ENCODE measurements at places on chromosomes 12 and 14.
A peak's percentile ranks its signal among the peaks of the same experiment; 100 is the strongest.

DNA sequence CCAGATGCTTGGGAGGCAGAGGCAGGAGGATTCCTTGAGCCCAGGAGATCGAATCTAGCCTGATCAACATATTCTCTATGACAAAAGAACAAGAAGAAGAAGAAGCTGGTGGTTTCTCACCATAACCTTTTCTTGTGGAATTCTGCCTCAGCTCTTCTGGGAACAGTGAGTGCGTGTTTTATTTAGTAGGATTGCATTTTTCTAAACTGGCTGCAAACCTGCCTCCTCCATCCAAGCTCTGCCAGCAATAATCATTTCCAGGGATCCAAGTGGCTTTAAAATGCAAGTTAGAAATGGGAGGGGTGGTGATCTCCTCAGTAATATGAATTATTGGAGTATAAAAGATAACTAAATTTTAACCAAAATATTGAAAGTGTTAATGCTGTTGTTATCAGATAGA is 46.1 kb upstream of the MMP17 start:
- DNase-seq = no peak

GRCh38 chr12:9948606-9949296 is 16.6 kb upstream of the CLEC2A start:
- DNase-seq = no peak

- peak; percentile 34 for DNase-seq
These were observed 62.8 kb downstream of the HRK start for GRCh38 chr12:116818341-116818856.

GRCh38 chr14:38848243-38848935 is 254.6 kb downstream of the SEC23A start:
- DNase-seq = no peak

DNA sequence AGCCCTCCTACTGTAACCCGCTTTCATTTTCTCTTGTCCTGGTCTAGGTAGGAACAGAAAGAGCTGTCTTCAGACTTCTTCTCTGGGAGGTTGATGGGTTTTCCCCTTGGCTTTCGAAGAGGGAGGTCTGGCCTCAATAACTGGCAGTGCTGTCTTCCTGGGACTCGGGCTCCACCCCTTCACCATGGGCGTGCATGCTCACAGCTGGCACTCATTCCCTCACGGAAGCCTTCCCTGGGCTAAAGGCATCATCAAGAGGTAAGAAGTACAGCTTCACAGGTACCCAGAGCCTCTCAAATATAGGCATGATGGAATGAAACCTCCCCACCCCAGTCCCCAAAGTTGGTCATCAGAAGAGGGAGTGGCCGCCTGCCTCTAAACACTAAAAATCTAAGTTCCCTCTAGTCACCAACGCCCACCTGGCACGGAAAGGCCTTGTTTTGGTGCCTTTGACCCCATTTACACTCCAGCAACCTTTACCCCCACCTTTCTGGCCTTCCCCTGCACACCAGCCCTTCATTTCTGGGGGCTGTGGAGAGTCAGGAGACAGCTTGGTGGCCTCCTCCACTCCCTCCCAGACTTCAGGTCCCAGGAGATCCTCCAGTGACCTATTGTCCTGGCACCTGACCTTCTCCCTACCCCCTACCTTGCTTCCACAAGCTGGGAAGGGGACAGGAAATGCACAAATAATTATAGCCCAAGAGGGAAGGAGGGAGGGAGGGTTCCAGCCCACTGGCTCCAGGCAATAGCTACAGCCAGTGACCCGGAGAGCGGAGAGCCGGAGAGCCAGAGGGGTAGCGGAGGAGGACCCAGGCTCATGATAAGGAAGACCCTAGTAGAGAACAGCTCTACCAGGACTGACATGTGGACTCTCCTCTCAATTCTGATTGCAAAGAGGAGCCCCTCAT is 2.8 kb downstream of the RAPGEF3 start:
- no peak for DNase-seq

DNA sequence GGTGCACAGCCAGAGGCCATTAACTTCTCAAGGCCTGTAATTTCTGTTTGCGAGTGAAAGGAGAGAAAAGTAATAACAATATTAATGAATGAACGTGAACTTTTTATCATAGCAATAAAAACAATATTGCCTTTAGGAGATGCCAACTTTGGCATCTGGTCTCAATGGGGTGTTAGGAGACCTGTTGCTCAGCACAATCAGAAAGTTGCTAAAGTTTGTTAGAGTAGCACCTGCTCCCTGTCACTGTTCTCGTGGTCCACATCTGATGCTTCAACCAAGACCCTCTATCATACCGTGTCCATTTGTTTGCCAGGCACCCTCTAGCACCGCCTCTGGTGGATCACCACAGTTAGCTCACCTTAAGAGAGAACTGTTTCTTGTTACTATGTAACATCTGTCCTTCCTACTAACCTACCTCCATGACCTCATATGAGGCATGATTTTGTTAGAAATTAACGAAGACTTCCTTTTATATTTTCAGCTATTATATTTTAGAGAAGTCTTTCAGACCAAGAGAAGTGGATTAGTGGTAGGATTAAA is 12.5 kb upstream of the CLEC4E start:
- no peak for DNase-seq

- no peak for DNase-seq
These were observed 2.7 kb upstream of the PACS2 start for GRCh38 chr14:105311838-105312237.

DNA sequence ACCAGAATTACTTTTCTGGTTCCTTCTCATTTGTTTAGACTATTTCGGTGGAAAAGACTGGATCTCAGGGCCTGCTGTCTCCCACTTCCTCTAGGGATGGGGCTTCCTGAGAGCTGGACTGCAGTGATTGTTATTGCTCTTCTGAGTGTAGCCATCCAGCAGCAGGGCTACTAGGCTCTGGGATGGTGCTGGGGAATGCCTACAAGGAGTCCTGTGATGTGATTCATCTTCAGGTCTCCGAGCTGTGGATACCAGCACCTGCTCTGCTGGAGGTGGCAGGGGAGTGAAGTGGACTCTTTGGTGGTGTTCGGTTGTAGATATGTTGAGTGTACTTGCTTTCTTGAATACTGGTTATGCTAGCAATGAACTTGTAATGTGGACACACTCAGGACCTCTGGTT is 42.7 kb downstream of the AEBP2 start:
- DNase-seq = no peak

DNA sequence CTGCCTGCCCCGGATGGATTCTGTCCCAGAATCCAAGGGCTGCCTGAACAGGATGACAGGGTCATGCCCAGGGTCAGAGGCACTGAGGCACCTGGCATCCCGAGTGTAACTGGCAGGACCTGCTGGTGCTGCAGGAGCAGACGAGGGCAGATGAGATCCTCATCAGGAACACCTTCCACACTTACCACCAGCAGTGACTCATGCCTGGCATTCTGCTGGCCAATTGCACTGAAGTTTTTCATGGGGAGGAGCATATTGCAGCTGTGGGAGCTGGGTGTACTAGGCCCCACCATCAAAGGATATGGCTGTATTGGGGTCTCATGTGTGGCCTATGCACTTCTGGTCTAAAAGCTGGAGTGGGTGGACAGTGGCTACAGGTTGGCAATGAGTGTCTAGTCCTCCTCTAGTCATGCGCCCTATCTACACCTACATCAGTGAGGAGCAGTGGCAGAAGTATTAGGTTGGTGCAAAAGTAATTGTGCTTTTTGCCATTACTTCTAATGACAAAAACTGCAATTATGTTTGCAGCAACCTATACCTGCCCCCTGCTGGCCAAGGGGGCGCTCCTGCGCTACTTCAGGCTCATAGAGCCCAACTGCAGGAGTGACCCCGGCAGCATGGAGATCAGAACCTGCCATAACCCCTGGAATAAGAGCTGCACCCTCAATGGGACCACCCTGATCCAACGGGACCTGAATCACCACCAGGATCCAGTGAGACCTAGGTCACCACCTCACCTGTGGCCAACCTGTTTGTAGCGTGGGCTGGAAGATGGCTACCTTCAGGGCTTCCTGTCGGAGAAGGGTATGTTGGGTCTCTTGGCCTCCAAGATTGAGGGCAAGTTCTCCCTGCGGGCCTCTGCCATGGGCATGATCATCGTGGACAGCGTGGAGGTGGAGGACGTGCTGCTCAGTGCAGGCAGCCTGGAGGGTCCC is 8.0 kb upstream of the C12orf42 start:
- peak; percentile 17 for DNase-seq

DNA sequence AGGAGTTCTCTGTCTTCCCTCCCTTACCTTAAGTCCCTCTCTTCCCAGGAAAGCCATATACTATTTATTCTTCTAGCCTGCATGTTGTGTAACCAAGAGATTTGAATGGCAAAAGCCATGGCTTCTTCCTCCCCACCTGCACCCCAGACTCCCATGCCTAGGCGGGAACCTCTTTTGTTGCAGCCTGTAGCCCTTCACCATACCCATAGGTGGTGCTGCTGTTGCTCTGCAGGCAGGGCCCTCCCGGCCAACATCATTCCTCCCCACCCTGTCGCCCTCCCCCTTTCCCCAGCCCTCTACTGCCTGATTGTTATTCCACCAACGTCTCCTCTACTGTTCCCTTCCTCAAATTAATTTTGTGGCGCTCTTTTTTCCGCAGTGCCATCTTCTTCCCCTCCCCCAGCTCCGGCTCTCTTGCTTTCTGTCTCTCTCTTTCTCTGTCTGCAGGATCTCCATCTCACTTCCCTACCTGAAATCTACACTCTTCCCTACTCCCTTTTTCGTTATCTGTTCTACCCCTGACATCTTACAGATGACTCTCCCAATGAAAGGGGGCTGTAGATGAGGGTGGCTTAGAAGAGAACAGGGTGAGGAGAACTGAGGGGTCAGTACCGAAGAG is 13.8 kb downstream of the NGDN start:
- DNase-seq = no peak

GRCh38 chr12:125208942-125209341 is 143.7 kb downstream of the AACS start:
- no peak for DNase-seq

- no peak for DNase-seq
These were observed 124.6 kb downstream of the SINHCAF start for GRCh38 chr12:31201382-31201781.

- DNase-seq = no peak
These were observed 10.7 kb downstream of the CIPC start for GRCh38 chr14:77108753-77109152.

DNA sequence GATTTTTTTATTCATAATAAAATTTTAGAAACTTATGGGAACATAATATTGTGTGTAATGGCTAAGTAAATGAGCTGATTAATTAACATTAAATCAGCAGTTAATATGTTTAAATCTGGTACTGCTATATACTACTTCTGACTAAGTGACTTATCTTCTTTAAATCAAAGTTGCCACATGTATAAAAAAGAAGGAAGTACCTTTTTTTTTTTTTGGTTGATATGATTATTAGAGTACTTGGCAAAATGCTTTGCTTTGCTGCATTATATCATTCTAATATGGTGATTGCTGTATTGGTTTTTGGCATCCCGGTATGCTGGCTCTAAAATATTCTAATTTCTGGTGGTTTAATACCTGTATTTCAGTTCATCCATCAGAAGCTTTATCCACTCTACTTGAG is 319.1 kb upstream of the RGS6 start:
- no peak for DNase-seq

DNA sequence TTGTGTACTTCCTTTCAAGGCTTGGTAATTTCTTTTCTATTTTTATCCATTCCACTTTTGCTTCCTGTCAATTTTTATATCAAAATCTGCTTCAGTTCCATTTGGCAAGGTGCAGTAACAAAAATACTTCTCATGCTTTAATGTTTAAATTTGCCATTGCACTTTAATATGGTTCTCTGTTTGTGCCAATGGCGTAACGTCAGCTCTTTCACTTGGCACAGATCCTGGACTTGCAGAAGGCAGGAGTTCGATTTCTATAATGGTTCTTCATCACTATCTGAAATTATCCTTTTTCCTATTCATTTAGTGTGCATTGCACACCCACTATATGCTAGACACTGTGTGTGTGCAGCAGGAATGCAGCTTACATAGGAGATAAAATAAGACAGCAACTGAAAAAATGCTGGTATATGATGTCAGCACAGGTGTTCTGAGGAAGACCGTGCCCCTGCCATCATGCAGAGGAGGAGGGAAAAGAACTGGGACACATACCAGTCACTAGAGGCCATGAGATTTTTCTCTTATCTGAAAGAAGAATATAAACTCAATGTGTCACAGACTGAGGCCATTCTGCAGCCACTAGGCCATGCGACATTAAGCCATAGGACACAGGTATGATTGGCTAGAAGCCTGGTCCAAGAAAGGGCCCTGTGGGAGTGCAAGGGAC is 298.2 kb downstream of the RPAP3 start:
- no peak for DNase-seq

DNA sequence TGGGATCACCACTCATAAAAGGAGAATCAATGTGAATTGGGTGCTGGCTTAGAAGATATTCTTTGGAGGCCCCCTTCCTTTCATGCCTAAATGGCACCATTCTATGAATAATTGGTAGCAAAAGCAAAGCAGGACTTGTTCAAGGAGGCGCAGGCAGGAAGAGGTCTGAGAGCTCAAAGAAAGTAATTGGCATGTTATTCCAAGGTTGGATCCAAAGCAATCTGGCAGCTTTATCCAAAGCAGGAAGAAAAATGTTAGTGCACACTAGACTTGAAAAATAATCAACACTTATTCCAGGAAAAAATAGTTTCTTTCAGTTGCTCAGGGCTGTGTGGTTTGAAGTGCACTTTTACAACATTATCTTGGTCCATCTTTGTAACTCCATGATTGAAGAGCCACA is 326.4 kb downstream of the NUAK1 start:
- no peak for DNase-seq

DNA sequence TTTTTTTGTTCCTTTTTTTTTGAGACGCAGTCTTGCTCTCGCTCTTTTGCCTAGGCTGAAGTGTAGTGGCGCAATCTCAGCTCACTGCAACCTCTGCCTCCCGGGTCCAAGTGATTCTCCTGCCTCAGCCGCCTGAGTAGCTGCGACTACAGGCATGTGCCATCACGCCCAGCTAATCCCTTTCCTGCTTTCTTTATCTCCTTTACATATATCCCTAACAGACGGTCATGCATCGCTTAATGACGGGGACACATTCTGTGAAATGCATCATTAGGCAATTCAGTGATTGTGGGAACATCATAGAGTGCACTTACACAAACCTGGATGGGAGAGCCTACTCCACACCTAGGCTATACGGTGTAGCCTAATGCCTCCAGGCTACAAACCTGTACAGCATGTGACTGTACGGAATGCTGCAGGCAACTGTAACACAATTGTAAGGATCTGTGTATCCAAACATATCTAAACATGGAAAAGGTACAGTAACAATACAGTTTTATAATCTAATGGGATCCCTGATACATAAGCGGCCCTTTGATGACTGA is 32.8 kb downstream of the NOS1 start:
- DNase-seq = no peak

GRCh38 chr12:3189282-3189681 is 112.1 kb downstream of the TSPAN9 start:
- no peak for DNase-seq

GRCh38 chr12:123696646-123697045 is 15.5 kb upstream of the ATP6V0A2 start:
- no peak for DNase-seq

- DNase-seq = no peak
These were observed 47.9 kb upstream of the PLEKHG7 start for GRCh38 chr12:92654929-92655328.

DNA sequence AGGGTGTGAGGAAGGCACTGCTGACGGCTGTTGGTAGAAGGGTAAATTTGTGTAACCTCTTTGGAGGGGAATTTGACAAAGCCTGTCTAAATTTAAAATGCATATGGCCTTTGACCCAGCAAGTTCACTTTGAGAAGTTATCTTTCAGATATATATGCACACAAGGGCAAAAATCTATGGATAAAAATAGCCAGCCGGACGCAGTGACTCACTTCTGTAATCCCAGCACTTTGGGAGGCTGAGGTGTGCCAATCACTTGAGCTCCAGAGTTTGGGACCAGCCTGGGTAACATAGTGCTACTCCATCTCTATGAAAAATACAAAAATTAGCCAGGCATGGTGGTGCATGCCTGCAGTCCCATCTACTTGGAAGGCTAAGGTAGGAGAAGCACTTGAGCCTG is 13.4 kb downstream of the UBC start:
- DNase-seq = no peak

Data from HL-60 (cell line).